GM12878 (cell line): ENCODE measurements at places on chromosomes 12 and 14. TPM values are rescaled to one million over a fixed set of nuclear protein-coding genes. Genes with fewer than 3 reads are reported as not detected.

Gene BEST3
- not detected in 2 replicates for total RNA-seq

Gene ADCY4
- total RNA-seq, result 0.87 and 1.0 TPM in 2 replicates

Gene GZMB
- 0.87 and 1.1 TPM in 2 replicates for total RNA-seq

Gene MYBPC1
- not detected in 2 replicates for total RNA-seq

Gene HOXC11
- total RNA-seq, result not detected in 2 replicates

Gene PZP
- total RNA-seq, result not detected in 2 replicates

- no peak for DNase-seq
These were observed 30.9 kb upstream of the LUM start for GRCh38 chr12:91142221-91142631.

- no peak for DNase-seq
These were observed 606 bp downstream of the NXPH4 start for GRCh38 chr12:57216921-57217879.

Gene PTPRR
- total RNA-seq, result 0.15 and 0.27 TPM in 2 replicates

DNA sequence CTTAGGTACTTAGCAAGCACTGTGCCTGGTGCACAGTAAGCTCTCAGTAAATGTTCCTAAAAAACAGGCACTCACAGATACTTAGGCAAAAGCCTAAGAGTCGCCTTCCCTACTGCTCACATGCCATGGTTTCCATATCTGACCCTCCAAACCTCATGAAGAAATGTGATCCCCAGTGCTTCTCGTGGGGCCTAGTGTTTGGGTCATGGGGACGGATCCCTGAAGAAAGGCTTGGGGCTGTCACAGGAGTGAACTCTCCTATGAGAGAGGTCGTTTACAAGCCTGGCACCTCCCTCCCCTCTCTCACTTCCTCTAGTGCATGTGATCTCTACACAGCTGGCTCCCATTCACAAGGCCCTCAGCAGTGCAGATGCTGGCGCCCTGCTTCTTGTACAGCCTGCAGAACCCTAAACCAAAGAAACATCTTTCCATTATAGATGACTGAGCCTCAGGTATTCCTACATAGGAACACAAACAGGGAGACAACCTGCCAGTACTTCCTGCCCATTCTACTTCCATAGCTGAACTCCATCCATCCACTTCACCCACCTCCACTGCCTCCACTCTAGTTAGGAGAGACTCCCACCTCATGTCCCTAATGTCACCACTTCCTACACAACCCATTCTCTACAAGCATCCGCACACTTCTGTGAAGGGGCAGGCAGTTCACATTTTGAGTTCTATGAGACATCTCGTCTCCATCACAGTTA is 2.9 kb downstream of the SLC15A4 start:
- DNase-seq, result no peak

GRCh38 chr14:104931771-104932675 is 7.3 kb downstream of the PLD4 start:
- DNase-seq, result no peak

GRCh38 chr14:68610251-68610793 is 182.5 kb downstream of the ZFP36L1 start:
- no peak for DNase-seq

Gene ATN1
- total RNA-seq, result 38.0 and 44.5 TPM in 2 replicates

GRCh38 chr14:99673305-99674063 is 10.6 kb upstream of the CYP46A1 start:
- no peak for DNase-seq

- DNase-seq, result no peak
These were observed 23.1 kb downstream of the AMN start for GRCh38 chr14:102945346-102946130.

Gene LRTM2
- total RNA-seq, result not detected in 2 replicates

DNA sequence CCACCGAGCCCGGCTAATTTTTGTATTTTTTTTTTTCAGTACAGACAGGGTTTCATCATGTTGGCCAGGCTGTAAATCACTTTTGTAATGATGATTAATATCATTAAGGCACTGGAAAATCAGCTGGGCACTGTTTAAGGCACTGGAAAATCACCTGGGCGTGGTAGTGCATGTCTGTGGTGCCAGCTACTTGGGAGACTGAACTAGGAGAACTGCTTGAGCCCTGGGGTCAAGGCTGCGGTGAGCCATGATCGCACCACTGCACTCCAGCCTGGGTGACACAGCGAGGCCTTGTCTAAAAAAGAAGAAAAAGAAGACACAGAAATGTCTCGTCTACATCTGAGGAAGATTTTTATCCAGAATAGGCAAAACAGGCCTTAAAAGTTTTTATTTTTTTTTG is 12.7 kb downstream of the SLC11A2 start:
- no peak for DNase-seq

DNA sequence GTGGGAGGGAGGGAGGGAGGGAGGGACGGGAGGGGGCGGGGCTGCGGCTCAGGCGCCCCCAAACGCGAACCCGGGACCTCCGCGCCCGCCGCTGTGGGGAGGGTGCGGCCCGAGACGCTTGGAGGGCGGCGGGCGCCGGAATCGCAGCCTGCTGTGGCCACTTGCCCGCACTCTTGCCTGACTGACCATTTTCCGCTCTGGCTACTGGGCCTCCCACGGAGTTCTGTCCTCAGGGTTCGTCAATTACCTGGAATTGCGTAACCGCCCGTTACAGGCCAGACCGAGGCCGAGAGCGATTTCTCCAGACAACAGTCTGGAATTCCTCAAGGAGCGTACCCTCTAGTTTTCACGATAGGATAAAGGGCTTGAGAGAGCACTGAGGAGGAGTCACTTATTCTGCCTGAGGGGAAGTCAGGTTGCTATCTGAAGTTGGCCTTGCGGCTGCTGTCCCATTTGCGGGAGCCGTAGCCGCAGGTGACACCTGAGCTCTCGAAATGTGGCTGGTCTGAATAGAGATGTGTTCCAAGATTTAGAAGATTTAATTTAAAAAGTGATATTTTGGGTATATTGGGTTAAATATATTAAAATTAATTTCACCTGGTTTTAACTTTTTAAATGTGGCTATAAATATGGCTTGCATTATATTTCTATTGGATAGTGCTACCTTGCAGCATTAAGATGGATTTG is 446 bp upstream of the ZNF641 start:
- DNase-seq, result no peak

DNA sequence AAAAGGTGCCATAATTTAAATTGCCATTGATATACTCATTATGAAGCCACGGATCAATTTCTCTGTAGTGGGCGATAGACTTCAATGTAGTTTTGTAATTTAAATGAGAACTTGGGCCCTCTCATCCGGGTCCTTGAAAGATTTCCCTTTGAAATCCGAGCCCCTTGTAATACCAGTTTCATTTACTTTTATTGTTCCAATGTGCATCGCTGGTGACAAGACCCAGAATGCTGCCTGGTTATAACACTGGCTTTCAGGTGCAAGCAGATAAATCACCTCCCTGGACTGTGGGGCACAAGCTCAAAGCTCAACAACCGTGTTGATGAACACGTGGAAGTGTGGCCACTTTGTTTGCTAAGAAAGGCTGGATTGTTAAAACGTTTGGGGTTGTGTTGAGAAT is 68.9 kb upstream of the FZD10 start:
- DNase-seq, result no peak

DNA sequence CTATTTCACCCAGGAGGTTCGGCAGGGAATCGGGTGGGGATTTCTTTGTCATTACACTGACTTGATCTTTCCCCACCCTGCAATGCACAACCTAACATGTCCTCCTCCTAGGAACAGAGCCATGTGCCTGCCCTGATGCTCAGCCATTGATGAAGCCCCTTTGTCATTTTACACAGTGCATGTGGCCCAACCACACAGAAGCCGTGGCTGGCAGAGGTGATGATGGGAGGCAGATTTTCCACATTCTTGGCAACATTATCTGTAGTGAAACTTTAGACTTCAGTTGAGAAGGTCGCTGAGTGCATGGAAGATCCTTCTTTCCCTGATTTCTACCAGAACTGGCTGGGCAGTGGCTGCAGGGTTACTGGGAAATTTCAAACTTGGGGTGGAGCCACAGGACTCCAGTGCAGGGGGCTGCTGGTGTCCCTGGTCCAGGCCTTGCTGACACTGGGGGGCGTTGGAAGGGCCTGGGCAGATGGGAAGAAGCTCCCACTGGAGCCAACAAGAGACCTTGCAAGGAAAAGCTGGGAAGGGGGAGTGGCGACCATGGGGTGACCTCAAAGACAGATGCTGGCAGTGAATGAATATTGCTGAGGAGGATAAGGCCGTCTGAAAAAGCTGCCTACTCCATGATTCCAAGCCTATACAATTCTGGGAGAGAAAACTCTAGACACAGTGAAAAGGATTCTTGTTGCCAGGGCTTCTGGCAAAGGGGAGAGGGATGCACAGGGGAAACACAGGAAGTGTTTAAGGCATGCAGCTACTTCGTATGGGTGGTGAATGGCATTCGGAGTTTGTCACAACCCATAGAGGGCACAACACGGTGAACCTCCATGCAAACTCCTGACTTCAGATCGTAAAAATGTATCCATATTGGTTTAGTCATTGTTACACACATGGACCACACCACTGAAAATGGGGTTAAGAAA is 41.8 kb upstream of the P2RX7 start:
- no peak for DNase-seq
